ENCODE measurements at places on chromosomes 16 and 17.

DNA sequence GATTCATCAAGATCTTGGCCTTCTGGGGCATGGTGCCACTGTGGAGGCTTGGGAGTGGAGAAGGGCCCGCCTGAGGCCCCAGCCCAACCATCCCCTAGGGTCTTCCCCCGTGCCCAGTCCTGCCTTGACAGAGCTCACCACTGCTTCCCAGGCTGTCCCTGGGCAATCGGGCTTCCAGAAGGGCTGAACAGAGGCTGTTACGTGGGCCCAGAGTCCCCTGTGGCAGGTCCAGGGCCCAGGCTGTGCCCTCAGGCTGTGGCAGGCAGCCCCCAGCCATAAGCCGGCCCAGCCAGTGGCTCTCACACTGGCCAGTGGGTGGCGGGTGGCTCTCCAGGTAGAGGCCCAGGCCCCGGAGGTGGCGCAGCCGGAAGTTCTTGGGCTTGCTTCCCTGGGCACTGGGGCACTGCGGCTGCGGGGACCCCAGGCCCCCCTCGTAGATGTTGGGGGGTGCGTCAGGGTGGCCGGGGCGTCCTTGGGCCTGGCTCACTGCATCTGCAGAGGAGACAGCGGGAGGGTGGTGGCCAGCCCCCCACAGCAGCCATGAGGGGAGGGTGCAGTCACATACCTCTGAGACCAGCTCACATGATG lies 809 bp downstream of the C16orf90 start:
- no peak for DNase-seq

GRCh38 chr16:78298986-78299385 lies 199.5 kb downstream of the WWOX start:
- DNase-seq, result no peak

- DNase-seq, result no peak
Measured at GRCh38 chr16:25888868-25889267, 197.1 kb downstream of the HS3ST4 start.

DNA sequence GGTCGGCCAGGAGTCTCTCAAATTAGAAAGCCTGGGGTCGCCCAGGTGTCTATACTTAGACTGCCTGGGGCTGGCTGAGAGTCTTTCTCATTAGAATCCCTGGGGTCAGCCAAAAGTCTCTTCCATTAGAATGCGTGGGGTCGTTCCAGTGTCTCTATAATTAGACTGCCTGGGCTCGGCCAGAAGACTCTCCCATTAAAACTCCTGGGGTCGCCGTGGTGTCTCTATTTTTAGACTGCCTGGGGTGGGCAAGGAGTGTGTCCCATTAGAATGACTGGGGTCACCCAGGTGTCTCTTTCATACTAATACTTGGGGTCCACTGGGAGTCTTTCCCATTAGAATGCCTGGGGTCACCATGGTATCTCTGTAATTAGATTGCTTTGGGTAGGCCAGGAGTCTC lies 2227.7 kb downstream of the TP53TG3F start:
- no peak for DNase-seq

DNA sequence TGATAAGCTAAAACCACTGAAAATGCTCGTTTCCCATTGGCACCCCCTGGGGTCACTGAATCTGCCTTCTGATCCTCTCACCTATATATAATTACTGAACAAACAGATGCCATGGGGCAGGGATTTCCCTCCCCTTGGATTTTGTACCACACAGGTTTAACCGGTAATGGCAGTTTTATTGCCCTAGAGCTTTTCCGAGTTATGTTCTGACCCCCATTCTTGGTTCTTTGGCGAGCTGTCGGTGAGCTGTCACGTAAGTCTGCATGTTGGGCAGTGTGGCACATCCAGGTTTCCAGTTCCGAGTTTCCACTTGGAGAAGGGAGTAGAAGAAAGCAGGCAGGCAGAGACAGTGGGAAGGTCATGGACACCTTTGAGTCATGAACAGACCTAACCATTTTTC lies 7.1 kb downstream of the TMEM97 start:
- DNase-seq, result no peak

DNA sequence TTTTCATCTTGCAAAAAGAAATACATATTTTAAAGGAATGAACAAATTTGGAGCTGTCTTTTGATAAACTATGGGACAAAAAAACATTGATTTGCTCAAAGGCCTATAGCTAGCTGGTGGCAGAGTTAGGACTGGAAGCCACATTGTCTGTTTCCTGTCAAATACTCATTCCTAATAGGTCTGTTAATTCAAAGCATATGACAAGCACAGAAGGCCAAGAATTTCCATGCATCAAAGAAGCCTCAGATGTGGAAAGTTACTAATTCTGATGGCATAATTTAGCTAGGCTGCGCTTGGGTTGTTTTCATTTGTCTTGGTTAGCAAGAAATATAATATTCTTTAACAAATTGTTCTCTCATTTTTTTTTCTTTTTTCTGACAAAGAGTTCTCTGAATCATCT lies 98.0 kb downstream of the CDK5R1 start:
- no peak for DNase-seq

GRCh38 chr17:43905985-43906852 lies 1.1 kb downstream of the MPP2 start:
- no peak for DNase-seq

- no peak for DNase-seq
Measured at GRCh38 chr16:9741776-9742175, 440.5 kb downstream of the GRIN2A start.

GRCh38 chr16:52731219-52731875 lies 184.4 kb upstream of the TOX3 start:
- no peak for DNase-seq

DNA sequence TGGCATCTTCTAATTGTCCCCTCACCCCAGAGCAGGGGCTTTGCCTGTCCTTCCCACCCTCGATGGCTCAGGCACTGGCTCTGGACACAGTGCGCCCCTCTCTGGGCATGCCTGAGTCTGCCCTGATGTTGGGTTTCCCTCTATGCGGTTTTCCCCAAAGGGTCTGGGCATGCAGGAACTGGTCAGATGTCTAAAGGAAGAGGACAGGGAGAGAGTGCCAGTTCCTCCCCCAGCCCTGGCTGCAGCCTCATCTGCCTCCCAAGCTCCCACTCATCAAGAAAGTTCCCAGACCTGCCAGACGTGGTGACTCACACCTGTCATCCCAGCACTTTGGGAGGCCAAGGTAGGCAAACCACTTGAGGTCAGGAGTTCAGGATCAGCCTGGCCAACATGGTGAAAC lies 41.3 kb upstream of the PABPN1L start:
- DNase-seq, result no peak

GRCh38 chr17:35627417-35627816 lies 40.3 kb downstream of the AP2B1 start:
- DNase-seq, result no peak

- DNase-seq, result no peak
Measured at GRCh38 chr17:8836821-8837562, 30.5 kb downstream of the PIK3R6 start.

DNA sequence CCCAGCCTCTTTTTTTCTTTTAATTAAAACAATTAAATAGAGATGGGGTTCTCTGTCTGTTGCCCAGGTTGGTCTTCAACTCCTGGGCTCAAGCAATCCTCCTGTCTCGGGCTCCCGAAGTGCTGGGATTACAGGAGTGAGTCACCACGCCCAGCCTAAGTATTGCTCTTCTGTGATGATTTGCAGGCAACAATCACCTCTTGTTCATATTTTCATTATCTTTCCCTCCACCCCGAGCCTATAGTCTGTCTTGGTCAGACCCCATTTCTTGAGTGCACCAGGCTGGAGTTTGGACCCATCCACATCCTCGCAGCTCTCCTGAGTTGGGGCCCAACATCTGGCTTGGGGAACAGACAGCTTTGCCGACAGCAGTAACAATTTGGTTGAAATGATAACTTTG lies 4.3 kb upstream of the SPN start:
- no peak for DNase-seq

- DNase-seq, result no peak
Measured at GRCh38 chr17:17141279-17141678, 64.9 kb downstream of the PLD6 start.

DNA sequence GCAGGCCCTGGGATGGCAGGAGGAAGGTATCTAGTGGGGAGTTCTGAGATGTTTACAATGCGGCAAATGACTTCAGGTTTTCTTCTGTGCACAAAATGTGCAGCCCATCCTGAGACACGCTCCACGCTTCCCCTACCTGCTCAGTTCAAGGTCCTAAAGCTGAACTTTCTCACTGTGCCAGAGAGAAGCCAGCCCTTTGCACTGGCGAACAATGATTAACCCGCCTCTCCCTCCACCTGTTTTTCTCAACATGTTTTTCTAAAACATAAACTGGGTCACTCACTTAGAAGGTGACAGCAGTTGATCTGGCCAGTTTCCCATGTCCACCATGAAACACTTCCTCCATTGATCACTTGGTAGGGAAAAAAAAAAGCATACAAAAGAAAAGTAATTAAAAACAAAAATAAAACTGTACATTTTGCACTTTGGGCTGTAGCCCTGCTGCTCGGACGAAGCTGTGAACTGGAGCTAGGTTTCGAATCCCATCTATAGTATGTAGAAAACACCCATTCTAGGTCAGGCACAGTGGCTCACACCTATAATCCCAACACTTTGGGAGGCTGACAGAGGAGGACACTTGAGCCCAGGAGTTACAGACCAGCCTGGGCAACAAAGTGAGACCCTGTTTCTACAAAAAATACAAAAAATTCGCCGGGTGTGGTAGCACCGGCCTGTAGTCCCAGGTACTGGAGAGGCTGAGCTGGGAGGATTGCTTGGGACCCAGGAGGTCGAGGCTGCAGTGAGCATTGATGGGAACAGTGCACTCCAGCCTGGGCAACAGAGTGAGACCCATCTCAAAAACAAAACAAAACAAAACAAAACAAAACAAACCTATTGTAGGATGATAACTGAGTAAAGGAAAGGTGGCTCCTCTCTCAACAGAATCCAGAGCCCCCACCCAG lies 6.1 kb upstream of the G6PC1 start:
- no peak for DNase-seq

GRCh38 chr16:67666032-67666551 lies 458 bp downstream of the ENKD1 start:
- no peak for DNase-seq

DNA sequence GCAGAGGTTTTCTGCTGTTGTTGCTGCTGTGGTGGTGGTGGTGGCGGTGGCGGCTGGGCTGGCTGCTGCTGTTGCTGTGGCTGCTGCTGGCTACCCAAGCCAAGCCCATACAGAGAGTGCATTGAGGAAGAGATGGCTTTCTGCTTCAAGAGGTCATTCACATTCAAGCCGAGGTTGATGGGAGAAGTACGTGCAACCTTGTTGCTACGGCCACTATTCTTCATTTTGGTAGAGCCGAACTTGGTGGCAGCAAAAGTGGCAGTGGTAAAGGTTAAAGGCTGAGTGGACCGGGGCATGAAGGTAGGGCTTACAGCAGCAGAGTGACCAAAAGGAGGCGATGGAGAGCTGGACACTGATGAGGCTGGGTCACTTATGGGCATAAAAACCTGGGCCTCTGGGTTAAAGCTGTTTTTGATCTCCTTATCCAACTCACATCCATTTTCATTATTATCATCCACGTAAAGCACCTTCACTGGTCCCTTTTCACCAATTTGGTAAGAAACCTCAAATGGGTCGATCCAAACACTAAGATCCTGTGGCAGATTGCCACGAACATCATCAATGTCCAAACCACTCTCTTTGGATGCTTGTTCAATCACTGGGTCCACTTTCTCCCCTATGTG lies 2.8 kb downstream of the TOB1 start:
- no peak for DNase-seq
